ENCODE measurements at places on chromosomes 5 and 9.

DNA sequence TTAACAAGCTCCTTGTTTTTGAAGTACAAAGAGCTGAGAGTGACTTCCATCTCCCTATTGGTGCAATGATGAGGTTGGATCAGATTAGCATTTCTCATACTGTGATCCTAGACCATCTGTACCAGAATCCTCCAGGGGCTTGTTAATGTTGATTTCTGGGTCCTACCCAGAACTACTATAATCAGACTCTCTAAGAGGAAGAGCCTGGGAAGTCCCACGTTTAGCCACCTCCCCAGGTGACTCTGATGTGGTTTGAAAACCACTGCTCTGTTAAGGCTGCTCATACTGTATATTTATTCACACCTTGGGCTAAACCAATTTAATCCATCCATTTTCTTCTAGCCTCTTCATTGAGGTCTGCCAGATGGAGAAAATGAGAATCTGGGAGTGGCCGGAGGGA, 49.6 kb upstream of the SMIM32 start:
- no peak for DNase-seq

DNA sequence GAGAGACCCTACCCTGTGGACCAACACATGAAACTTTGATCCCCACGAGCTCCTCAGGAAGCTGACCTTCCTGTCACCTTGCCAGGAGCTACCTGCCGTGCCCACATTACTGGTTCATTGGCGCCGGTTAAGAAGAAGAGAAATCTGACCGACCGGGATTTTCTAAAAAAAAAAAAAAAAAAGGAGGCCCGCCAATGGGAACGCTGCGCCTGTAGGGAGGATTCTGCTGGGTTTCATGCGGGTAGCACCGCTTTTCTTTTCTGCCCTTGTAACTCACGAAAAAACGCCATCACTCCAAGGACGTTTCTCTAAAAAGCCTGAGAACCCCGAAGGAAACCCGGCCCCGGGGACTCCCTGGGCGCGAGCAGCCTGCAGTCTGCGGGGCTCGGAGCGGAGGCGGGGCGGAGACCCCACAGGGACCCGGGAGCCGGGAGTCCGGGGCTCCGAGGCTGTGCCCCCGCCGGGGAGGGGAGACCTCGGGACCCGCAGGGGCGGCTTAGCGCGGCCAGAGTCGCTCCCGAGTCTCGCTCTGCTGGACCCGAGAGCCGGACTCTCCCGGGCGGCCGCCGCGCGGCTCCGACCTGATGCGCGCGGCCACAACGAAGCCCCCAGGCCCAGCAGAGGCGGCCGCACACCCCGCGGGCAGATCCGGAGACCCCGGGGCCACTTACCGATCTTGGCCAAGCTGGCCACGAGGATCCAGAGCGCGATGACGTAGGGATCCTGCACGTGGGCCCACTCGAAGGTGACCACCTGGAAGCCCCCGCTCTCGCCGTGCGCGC, 617 bp downstream of the SLC9A3 start:
- no peak for DNase-seq

DNA sequence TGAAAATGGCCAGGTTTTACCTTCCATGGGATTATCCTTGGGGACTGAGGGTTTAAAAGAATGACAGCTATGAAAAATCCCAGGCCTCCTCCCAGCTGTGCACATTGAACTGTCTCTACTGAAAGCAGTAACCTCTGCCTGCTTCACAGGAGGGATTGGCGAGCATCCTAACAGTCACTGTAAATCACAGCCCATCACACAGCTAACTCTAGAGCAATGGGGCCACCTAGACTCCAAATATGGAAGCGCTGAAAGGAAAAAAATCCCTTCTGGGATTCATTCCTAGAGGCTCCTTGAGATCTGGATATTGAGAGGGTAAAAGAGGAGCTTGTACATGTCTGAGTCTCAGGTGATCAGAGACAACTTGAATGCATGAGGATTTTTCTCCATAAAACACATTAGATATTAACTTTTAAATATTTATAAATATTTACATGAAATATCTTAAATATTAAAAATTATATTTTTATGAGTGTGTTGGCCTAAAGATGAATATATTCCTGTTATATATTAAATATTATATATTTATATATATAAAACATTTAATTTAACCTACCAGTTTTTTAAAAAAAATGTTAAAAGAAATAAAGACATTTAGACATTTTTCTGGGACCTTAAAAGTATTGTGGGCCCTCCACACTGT, 133.8 kb upstream of the SLC24A2 start:
- no peak for DNase-seq

DNA sequence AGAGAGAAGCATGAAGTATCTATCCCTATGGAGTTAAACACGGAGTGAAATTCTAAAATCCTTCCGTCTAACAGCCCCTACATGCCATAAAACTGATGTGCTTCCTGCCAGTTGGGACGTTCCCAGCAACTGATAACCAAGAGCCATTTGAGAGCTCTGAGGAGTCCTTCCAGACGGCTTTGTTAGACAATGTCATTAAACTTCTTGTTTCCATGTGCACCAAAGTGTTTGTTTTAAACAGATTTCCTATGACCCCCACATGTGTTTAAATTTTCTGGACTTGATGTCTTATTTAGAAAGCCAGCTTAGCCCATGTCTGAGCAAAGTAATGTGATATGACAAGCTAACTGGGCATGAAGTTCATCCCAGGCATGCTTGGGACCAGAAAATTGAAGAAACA, 57.2 kb upstream of the LPAR1 start:
- no peak for DNase-seq

DNA sequence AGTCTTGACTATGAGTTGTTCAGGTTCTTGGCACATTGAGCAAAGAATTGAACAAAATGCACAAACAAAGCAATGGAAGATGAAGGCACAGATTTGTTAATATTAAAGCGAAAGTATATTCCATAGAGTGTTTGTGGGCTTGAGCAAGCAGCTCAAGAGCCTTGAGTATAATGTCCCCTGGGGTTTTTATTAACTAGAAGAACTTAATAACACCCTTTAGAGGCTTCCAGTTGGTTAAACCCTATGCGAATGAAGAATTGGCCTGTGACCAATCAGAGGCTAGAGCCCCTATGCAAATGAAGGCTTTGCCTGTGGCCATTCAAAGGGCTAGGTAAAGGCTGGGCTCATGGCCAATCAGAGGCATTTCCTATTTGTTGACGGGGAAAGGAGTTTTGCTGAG, 135.3 kb upstream of the IL12B start:
- DNase-seq: no peak

DNA sequence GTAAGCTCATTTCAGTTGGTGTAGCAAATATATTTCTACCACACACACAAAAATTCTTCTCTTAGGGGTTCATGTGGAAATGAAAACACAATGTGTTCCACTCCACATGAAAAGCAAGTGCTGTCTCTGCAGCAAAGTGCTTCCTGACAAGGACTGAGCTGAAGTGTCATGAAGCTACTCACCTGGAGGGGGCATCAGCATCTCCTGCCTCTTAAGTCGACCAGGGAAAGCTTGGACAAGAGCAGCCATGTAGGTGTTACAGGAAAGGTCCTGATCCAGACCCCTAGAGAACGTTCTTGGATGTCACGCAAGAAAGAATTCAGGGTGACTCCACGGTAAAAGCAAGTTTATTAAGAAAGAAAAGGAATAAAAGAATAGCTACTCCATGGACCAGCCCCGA, 62.8 kb downstream of the SV2C start:
- no peak for DNase-seq

- no peak for DNase-seq
Observed at GRCh38 chr5:143957455-143957854, 145.5 kb downstream of the HMHB1 start.

DNA sequence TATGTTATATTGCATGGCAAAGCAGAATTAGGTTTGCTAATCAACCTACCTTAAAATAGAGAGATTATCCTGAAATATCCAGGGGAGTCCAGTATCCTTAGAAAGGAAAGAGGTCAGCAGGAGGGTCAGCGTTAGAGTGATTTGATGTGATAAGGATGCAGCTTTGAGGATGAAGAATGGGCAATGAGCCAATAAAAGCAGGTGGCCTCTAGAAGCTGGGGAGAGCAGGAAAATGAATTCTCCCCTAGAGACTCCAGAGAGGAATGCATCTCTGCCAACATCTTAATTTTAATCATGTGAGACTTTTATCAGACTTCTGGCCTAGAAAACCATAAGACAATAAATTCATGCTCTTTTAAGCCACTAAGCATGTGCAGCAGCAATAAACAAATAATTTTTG, 65.7 kb upstream of the SYK start:
- DNase-seq: no peak

DNA sequence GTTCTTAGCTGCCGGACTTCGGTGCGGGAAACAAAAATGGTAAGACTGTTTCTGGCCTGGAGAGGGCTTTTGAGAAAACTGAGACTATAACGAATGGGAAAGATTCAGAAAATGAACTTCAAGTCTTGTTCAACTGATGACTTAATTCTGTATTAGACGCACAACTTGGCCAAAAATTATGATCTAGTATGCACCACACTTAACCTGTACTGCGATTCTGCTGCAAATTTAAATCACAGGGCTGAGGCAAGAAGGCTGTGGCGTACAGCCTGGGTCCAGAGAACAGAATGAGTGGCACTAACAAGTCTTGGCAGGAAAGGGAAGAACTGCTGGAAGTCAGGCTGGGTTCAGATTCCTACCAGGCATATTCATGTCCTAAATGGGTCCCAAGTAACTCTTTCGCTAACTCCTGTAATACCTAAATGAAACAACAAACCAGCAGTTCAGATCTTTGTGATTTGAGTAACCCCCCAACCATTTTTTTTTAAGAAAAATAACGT, 781 bp upstream of the COL23A1 start:
- no peak for DNase-seq

- no peak for DNase-seq
Observed at GRCh38 chr9:120393386-120394057, 186.4 kb downstream of the CDK5RAP2 start.

DNA sequence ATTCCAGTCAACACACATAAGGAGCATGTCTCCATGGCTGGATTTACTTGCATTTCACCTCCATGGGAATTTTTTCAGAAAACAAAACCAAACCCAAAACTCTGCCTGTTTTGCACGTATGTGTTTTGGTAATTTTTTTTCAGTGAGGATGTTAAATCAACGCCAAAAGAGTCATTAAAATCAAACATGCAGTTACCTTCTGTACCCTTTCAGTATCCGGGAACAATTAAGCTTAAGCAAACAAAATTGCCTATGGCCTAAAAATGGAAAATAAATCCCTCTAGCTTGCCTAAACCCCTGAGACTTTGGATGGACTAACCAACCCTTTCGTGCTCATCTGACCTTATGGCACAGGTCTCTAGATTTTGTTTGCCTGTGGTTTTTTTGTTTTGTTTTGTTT, 209.2 kb upstream of the KLF4 start:
- DNase-seq: no peak

DNA sequence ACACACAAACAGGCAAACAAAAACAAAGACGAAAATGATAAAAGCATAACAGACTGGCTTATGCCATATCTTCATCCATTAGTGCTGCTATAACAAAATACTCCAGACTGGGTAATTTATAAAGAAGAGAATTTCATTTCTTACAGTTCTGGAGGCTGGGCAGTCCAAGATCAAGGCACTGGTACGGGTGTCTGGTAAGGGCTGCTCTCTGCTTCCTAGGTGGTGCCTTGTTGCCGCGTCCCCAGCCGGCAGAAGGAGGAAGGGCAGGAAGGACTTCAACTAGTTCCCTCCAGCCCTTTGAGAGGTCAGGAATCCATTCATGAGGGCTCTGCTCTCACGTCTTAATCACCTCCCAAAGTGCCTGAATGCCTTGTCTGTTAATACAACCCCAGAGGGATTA, 122.6 kb downstream of the BOD1 start:
- peak; percentile 58 for DNase-seq

- DNase-seq: no peak
Observed at GRCh38 chr5:10836986-10837385, 76.0 kb upstream of the DAP start.

DNA sequence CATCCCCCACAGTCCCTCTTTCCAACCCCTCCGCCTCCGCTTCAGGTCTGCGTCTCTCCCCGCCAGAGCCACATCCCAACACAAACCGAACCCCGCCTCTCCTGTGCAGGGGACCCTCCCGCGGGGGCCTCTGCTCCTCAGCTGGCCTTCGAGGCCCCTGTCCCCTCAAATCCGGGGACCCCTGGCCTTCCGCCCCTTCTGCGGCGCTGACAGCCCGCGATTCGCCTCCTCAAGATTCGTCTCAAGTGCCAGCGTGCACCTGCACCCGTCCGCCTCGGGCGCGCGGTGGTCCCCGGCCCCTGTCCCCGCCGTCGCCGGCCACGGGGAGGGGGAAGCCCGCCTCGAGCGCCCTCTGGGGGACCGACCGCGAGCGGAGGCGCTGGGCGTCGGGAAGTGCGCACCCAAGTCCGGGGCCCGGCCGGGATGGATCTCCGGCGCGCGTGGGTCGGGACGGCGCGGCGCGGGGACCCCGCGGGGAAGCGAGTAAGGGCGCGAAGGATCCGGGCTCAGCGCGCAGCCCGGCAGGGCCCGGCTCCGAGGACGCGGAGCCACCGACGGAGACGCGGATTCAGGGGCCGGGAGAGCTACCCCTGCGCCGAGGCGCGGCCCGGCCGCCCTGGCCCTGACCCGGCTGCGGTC, 623 bp downstream of the FLT4 start:
- no peak for DNase-seq
